Fibroblast of skin of right quadriceps (primary cell): ENCODE measurements at places on chromosomes 6 and 20.

GRCh38 chr6:151475653-151476523 is 17.9 kb upstream of the CCDC170 start:
- DNase-seq = peak; percentile 46

DNA sequence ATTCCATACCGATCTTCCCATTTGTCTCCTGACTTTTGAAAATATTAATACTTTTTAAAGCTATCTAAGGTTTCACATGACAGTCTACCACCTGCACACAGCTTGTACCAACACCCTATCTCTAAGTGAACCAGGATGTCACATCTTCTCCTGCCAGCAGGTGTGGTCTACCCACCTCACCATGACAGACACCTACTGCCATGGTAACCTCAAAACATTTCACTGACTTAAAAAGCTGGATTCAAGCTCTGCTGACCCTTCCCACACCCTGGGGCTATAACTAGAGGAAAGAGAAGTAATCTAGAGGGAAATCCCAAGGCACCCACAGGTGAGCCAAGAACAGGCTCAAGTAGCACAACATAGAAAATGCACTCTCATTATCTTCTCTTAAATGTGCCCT is 1.2 kb downstream of the SLC17A3 start:
- DNase-seq = no peak

- DNase-seq = no peak
These were observed 33.5 kb downstream of the WRNIP1 start for GRCh38 chr6:2798586-2799134.

DNA sequence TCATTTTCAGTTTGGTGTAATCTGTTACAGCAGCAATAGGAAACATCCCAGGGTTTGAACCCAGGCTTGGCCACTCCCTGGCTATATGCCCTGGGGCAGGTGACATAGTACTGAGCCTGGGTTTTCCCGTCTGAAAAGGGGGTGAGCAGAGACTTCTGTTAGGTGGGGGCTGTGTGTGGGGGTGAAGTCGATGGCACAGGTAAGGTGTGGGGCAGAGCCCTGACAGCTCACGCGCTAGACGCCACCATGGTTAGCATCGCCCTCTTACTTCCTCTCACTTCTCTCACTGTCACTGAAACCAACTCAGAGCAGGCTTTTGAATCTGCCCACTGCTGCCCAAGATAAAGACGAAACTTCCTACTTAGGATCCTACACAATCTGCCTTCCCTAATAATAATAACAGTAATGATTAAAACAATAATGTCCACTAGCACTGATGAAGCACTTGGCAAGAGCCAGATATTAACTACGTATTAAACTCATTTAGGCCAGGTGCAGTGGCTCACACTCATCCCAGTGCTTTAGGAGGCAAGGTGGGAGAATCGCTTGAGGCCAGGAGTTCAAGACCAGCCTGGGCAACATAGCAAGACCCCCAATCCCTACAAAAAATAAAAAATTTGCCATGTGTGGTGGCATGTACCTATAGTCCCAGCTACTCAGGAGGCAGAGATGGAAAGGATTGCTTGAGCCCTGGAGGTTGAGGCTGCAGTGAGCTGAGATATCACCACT is 117.9 kb upstream of the PTPN1 start:
- no peak for DNase-seq

GRCh38 chr20:12875510-12875909 is 133.3 kb upstream of the SPTLC3 start:
- DNase-seq = no peak

GRCh38 chr6:24666097-24666640 is 530 bp downstream of the TDP2 start:
- peak; percentile 19 for DNase-seq

GRCh38 chr6:11598687-11599086 is 61.1 kb downstream of the TMEM170B start:
- no peak for DNase-seq
